ENCODE measurements at places on chromosomes 7 and 10.

- DNase-seq = no peak
Observed at GRCh38 chr7:48067475-48067874, 21.6 kb upstream of the UPP1 start.

- DNase-seq = no peak
Observed at GRCh38 chr7:170551-171363, 21.6 kb upstream of the FAM20C start.

GRCh38 chr7:129009437-129009836 lies 45.5 kb downstream of the TNPO3 start:
- DNase-seq = no peak

GRCh38 chr10:59131666-59132065 lies 44.8 kb upstream of the PHYHIPL start:
- no peak for DNase-seq

- DNase-seq = no peak
Observed at GRCh38 chr10:79112881-79113431, 44.2 kb downstream of the ZMIZ1 start.

DNA sequence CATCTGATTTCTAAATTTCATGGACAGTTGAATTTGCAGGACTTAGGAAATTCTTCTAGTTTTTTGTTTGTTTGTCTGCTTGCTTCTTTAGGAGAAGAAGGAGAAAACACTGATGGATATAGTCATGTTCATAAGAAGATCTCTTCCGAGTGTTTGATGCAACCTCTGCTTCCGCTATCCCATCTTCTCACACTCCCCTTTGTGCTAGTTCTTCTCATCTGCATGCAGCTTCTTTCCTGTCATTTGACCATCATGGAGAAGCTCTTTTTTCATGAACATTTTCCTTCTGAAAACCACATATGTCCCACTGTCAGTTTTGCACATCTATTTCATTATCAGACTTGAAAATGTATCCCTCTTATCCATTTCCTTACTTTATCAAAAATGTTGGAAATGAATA lies 346.9 kb upstream of the PRKCQ start:
- no peak for DNase-seq

DNA sequence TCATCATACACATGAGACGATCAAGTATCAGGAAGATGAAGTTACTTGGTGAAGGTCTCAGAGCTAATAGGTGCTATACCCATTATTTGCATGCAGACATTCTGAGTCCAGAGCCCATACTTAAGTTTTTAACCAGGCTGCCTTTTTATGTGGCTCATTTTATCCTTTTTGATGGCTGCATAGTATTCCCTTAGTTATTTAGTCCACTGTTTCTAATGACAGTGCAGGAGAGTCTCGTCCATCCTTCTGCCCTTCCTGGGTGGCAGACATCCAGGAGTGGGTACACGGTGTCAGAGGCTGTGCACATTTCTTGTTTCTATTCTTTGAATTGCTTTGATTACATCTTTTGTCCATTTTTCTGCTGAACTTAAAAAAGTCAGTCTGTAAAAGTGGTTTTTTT lies 11.8 kb downstream of the PPP2R2D start:
- DNase-seq = no peak

DNA sequence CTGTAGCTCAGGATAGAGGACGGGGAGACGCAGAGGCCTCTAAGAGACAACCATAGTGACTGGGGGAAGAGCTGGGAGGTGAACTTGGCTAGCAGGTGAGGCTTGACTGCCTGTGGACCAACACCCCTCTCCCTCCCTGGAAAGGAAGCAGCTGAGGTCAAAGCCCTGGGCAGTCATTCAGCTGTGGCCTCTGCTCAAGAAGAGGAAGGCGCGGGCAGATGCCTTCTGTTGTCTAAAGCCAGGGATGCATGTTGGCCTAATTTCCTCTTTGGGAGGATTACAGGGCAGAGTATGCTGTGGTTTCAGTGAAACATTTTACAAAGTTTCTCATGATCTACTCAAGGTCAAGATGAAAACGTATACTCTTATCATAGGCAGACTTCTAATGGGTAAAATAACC lies 327.1 kb downstream of the PRPF18 start:
- no peak for DNase-seq

GRCh38 chr7:137934941-137935883 lies 66.7 kb downstream of the CREB3L2 start:
- DNase-seq = no peak

DNA sequence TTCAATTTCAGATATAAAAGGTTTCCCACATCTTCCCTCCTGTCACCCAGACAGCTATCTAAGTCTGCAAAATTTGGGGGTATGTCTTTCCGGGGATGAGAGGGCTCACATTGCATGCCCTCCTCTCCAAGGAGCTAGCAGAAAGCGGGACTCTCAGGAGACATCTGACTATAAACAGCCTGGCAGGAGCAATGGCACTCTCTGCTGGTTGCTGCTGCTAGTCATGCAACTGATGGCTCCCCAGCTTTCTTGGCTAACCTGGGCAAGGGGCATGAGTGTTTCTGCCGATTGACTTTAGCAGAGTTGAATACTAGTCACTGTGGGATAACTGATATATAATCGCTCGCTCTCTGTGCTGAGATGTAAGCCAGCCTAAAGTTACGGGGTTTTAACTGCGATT lies 12.0 kb downstream of the TBX20 start:
- DNase-seq = no peak

DNA sequence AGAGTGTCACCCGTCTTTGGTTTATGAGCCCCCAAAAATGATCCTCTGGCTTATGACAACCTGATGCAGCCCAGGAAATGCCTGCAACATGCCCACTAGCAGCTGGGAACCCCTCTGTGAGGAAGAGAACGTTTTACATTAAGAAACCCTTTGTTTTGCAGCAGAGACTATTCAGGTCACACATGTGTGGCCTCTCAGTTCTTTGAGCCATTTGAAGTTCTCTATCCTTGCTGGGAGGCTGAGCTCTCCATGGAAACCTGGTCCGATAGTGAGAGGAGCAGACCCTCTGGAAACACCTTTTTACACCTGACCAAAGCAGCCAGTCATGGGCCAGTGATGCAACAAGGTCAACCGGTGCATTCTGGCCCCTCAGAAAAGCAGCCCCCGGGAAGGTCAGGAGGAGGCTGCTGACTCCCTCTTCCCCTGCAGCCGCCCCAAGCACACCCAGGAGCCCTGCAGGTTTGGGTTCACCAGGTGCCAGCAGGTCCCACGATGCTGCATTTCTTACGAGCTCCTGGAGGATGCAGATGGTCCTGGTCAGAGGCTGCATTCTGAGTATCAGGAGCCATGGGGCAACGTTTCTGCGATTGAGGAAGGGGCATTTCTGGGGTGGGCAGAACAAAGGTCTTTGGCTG lies 134.3 kb downstream of the ZMYND11 start:
- DNase-seq = no peak

- no peak for DNase-seq
Observed at GRCh38 chr10:86451604-86451960, 70.0 kb downstream of the WAPL start.

DNA sequence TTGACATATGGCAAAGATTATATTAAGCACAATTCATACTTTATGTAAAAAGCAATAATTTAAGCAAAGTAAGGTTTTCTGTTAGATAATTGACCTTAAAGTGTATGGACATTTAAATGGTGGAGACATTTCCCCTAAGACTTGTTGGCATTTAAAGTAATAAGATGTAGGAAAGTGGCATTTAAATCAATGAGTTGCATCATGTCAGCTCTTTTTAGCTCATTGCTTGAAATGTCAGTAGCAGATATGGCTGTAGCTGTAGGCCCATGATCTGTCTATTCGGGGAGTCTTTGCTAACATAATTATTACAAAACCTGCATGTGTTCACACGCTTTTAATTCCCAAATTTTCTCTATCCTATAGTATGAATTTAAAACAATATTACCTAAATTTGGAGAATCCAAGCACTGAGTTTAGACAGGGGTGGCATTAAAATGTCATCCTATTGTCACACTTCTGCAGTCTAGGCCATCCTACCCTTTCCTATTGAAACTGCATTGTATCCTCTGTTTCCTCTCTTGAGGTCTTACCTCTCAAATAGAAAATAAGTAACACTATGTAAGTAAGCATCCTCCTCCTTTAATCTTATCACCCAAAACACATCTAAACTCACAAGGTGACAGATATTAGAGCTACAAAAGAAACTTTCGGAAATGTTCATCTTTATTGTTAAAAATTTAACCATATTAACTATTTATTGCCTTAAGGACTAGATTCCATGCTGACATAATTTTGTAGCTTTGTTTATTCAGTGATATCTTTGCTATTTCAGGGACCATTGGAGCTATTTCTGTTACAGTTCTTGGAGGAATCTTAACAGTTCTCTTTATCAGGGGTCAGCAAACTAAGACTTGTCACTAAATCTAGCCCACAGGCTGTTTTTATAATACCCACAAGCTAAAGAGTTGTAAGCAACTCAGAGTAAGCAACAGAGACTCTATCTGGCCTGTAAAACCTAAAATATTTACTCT lies 91.2 kb downstream of the LCOR start:
- DNase-seq = no peak

DNA sequence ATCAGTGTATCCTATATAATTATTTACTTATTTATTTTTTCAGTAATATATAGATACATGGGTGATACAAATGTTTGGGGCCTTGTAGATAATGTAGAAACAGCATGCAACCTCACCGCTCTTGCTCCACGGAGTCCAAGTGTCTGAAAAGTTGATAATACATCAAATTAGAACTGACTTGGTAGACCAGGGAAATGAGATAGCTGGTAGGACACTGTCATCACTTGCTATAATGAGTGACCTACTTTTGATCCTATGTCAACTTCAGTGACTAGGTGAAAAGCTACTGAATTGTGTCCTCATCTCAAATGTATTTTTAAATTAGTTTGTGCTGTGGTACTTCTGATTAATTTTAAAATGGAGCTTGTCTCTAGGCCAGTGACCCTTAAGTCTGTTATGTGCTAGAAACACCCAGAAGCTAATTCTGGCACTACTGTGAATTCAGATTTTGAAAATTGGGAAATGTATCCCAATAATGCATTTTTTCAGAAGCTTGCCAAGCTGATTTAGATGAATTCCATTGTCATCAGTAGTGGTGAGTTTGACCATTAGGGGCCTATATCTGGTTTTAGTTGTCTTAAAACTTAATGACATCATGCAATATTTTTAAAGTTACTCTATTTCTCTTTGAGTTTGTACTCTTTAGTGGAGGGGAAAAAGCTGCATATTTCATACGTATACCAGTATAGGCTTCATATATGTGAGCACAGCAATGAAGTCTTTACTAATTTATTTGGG lies 17.4 kb downstream of the CDK1 start:
- no peak for DNase-seq

- DNase-seq = no peak
Observed at GRCh38 chr7:35605760-35606159, 89.2 kb downstream of the HERPUD2 start.

DNA sequence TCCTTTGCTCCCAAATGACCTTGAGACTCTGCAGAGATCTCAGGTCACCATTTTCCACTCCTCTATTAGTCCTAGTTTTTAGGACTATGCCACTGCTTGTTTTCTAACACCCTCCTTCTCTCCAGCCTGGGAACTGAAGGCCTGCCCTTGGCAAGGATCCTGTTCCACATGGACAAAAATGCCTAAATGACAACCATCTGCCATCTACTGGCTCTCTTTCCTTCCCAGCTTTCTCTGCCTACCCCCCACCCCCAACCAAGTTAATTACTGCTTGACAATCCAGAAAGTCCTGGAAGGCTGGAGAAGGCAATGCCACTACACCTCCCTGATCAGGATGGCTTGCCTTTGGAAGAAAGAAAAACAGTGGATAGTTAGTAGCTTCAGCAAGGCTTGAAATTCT lies 44.8 kb upstream of the SP8 start:
- no peak for DNase-seq

GRCh38 chr7:107103369-107103768 lies 58.9 kb downstream of the PRKAR2B start:
- no peak for DNase-seq

DNA sequence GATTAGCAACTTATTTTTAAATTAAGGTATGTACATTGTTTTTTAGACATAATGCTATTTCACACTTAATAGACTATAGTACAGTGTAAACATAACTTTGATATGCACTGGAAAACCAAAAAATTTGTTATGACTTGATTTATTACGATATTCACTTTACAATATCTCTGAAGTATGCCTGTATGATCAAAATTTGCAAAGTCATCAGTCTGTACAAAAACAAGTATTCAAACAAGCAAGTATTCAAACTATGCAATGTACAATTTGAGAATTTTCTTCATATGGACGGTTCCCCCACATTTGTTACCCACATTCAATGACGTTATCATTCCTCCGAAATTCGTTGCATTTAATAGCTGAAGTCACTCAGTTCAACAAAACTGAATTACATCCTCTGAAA lies 147.9 kb downstream of the AVL9 start:
- no peak for DNase-seq

DNA sequence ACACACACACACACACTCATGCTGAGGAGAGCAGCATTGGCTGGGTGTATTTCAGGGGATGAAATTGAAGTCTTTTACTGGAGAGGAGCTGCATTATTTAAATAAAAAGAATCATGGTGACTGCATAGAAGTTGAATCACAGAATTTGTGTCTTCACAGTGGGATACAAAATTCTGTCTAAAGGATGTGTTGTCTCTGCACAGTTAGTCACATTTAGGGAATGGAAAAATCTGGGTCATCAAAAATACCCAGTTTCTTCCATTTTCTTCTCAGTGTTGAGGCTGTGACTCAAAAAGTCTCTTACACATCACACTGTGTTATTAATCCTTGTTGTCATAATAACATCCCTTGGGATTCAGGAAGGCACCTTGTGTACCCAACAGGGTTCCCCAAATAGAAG lies 10.9 kb downstream of the PAPSS2 start:
- no peak for DNase-seq

DNA sequence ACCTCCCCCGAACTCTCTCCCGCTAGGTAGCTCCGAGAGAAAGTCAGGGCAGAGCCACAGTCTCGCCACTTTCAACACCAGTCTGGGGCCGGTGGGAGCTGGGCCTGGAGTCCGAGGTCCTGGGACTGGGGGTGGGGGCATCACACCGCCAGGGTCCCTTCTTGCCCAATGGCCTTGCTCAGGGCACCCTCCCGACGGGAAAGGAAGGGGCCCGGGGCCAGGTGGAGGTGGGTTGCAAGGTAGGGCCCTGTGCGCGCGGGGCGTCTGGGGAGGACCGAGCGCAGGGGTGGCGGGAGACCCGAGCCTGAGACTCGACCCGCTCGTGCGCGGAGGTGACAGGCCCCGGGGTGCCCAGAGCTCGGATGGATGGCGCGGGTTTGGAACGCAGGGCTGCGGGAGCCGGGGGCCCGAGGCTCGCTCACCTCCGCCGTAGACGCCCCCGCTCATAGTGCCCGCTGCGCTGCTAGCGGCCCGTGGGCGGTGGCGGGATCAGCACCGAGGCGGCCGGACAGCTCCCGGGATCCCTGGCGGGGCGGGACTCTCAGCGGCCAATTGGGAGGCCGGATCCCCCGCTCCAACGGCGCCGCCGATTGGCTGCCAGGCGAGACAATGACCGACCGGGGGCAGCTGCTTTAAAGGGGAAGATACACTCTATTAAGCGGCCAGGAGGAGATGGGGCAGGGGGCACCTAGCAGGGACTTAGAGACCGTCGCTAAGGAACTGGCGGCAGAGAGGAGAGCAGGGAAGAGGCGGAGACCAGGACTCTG lies at the start of gene ACTL6B:
Gene ACTL6B (minus strand): TSS at position 541 of the 767 bp plus-strand sequence. CDS start 94 bp downstream, at position 447.
- DNase-seq = peak; percentile 60

Data from stimulated activated CD4-positive, alpha-beta T cell treated with anti-CD3 and anti-CD28 coated beads, Interleukin-2, amount 100 ng/mL, for 24 hours (primary cell).